ENCODE measurements at places on chromosomes 16 and 17.

- DNase-seq: no peak
Observed at GRCh38 chr17:78342449-78343186, 17.3 kb downstream of the SOCS3 start.

- DNase-seq: no peak
Observed at GRCh38 chr16:649631-650030, 466 bp downstream of the WDR90 start.

DNA sequence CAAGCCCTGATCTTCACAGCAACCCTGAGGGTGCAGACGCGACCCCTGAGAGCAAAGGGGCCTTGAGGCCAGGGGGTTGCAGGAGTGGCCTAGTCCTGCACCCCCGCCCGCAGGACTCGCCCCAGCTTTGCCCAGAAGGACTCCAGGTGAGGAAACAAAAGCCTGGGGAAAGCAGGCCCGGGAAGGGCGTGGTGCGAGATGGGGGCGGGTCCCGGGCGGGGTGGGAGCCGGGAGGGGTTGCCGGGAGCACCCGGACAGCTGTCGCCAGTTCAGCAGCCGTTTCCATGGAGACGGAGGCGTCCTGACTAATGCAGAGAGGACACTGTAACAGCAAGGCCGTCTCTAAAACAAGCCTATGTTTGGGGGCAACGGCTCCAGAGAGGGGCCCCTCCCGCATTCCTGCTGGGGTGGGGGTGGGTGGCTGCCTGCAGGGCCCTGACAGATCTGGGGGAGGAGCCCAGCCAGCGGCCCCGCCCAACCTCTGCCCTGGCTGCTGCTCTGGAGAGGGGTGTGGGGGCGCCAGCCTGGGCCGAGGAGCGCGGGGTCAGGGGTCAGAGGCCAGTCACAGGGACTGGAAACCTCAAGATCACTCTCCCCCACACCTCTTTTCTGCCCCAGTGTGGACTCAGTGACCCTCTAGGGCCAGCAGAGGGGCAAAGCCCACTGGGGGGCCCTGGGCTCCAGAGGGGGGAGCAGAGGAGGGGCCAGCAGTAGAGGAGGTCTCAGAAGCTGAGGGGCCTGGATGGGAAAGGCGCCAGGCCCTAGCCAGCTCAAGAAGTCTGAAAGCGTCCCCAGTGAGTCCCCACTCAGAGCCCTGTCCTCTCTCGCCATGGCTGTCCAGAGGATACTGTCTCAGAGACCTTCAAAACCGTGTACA, 3.1 kb upstream of the TPPP3 start:
- DNase-seq: peak; percentile 76

DNA sequence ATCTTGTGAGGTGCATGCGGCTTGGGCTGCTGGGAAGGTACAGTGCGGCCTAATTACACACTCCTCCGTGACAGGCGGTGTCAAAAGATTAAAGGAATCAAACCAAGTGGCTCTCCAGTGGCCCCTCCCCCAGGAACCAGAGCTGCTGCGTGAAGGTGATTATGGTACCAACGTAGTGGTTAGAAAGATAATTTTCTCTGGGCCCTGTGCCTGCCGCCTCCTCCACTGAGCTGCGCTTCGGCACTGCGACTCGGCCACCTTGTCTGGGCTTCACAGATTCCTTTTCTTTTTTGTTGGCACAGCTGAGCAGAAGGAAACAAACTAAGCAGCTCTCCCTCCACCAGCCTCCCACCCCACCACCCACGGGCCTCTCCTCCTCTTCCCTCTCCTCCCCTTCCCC, 113.2 kb upstream of the SDK2 start:
- DNase-seq: peak; percentile 35

DNA sequence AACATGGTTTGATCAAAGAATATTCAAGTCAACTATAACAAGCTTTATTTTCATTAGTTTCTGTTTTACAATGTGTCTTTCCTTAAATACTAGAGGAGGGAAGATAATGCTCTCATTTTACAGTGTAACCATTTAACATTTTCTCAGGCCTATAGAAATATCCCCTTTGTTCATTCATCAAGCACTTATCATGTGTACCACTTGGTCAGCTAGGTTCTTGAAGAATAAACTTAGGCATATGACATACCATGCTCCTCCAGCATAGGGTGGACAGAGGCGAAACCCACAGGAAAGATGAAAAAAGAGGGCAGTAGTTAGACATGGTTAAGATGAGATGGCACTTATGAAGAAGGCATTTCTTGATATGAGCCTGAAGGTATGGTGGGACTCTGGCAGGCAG, 34.0 kb upstream of the HLF start:
- DNase-seq: no peak

- DNase-seq: peak; percentile 68
Observed at GRCh38 chr17:74272731-74273201, 1.3 kb upstream of the DNAI2 start.

- peak; percentile 71 for DNase-seq
Observed at GRCh38 chr16:58814348-58814801, 80.3 kb upstream of the GOT2 start.

GRCh38 chr17:69551212-69552010, 136.9 kb downstream of the MAP2K6 start:
- no peak for DNase-seq

GRCh38 chr16:72149676-72150464, 22.1 kb downstream of the PMFBP1 start:
- peak; percentile 69 for DNase-seq

DNA sequence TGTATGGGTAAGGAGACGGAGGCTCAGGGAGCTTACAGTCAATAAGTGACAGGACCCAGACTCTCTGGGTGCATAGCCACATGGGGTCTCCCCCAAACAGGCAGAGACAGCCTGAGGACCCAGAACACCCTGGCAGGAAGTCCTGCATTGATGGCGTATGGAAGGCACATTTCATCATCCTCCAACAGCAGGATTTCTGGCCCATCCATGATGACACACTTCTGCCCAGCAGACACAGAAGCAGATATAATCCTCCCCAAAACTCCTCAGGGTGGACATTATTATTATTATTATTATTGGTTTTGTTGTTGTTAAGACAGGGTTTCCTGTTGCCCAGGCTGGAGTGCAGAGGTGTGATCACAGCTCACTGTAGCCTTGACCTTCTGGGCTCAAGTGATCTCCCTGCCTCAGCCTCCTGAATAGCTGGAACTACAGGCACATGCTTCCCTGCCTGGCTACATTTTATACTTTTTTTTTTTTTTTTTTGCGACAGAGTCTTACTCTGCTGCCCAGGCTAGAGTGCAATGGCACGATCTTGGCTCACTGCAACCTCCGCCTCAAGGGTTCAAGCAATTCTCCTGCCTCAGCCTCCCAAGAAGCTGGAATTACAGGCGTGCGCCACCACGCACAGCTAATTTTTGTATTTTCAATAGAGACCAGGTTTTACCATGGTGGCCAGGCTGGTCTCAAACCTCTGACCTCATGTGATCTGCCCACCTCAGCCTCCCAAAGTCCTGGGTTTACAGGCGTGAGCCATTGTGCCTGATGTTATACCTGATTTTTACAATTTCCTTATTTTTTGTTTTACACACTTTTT, 6.8 kb upstream of the HROB start:
- DNase-seq: no peak

DNA sequence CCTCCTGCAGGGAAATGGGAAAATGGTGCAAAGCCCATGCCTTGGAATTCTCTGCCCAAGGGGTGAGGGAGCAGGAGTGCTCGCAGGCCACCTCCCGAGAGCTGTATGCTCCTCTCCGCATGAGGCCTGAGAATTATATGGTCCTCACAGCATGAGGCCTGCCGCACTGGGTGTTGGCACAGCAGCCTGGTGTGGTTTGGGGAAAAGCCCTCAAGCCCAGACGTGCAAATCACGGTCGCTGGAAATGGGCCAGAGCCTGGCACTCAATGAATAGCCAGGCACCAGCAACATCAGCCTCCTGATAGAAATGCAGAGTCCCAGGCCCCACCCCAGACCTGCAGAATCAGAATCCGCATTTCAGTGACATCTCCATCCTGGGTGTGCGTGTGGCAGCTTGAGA, 156.4 kb upstream of the FOXF1 start:
- no peak for DNase-seq

- DNase-seq: peak; percentile 72
Observed at GRCh38 chr17:81142301-81143199, 22.8 kb upstream of the PVALEF start.

GRCh38 chr16:78244131-78244895, 144.9 kb downstream of the WWOX start:
- peak; percentile 38 for DNase-seq

DNA sequence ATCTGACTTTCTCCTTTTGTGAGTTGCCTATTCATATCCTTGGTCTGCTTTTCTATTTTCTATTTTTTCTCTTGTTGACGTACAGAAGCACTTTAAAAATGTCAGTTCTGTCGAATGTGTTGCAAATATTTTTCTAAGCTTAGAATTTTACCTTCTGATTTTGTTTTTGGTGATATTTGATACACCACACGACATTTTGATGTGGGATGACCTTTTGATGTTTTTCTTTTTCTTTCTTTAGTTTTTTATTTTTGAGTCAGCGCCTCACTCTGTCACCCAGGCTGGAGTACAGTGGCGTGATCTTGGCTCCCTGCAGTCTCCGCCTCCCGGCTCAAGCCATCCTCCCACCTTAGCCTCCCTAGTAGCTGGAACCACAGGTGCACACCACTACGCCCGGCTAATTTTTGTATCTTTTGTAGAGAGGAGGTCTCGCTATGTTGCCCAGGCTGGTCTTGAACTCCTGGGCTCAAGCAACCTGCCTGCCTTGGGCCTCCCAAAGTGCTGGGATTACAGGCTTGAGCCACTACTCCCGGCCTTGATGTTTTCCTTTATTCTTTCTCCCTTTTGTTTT, 39.6 kb downstream of the WSB1 start:
- no peak for DNase-seq

DNA sequence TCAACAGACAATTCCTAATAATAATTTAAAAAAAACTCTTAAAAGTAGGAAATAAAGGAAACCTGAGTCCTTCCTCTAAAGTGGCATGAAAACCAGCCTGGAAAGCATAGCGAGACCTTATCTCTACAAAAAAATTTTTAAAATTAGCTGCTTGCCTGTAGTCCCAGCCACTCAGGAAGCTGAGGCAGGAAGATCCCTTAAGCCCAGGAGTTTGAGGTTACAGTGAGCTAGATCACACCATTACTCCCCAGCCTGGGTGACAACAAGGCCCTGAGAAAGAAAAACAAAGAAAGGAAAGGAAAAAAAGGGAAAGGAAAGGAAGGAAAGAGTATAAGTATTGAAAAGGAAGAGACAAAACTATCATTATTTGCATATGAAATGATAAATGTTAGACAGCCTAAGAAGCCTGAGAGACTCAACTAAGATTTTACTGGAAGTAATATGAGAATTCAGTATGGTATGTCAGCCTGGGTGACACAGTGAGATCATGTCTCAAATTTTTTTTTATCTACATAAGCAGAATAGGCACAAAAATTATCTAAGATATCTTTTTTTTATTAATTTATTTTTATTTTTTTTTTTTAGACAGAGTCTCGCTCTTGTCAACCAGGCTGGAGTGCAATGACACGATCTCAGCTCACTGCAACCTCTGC, 113.0 kb downstream of the GOSR1 start:
- no peak for DNase-seq

- peak; percentile 47 for DNase-seq
Observed at GRCh38 chr17:61403801-61404662, 4.4 kb downstream of the TBX2 start.

DNA sequence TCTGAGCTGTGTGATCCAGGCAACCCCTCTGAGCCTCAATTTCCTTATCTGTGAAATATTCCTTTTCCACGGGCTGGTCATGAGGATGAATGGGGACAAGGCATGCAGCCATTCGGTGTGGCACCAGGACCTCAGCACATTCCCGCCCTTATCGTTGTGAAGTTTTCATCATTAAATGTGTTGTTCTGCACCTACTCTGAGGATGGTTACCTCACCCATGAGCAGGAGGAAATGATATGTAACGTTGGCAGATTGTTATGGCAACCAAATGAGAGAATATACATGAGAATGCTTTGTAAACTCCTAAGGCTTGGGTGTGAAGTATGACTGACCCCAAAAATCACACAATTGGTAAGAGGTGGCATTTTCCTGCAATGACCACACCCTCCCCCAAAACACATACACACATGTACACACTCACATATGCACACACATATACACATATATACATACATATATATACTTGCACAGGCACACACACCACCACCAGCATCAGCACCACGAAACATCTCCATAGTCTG, 39.5 kb downstream of the SMARCE1 start:
- no peak for DNase-seq

DNA sequence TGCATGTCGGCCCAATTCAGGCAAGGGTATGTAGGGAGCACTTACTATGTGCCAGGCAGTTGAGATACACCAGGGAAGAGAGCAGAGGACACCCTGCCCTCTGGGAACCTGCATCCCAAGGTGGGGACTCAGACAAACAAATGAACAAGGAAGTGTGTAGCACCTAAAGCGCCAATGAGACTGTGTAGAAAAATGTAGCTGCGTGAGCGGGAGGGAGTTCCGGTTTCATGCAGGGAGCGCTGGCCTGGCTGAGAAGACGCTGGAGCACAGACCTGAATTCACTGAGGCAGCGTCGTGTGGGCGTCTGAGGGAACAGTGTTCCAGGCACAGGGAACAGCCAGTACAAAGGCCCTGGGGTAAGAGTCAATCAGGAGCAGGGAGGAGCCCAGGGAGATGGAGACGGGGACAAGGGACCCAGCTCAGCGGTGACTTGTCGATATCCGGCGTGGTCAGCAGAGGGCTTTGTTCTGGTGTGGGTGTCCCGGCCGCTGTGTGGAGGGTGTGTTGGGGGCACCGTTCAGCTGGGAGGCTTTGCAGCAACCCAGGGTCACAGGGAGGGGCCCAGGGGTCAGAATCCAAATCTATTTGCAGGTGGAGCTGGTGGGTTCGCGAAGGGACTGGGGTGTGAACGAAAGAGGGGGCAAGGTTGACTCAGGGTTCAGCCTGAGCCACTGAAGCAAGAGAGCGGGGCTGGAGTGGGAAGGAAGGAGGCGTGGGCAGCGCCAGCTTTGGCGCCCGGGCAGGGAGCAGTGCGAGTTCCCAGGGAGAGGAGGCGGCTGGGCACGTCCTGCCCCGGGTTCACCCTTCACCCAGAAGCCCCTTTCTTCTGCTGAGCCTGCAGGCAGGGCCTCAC, 17.8 kb upstream of the OSGIN1 start:
- no peak for DNase-seq

GRCh38 chr16:67888331-67888730, 3.6 kb downstream of the NRN1L start:
- no peak for DNase-seq

DNA sequence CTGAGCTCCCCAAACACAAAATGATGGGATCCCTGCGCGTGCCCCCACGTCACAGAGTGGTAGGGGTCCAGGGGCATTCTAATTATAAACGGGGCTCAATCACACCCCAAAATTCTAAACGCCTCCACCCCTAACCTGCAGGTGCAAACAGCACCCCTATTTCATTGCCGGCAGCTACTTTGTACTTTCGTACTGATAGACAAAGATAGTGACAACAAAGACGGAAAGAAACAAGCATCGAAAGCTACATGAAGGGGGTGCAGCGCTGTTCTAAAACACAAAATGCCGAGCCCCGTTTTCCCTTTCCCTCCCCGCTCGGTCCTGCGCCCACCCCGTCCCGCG, 13.9 kb downstream of the MIS12 start:
- DNase-seq: no peak

- DNase-seq: no peak
Observed at GRCh38 chr17:17848311-17849082, 11.7 kb upstream of the SREBF1 start.

- DNase-seq: no peak
Observed at GRCh38 chr17:78095035-78095434, 33.5 kb downstream of the TMC6 start.

Measured in ELF-1 (cell line).